Stimulated activated CD8-positive, alpha-beta memory T cell treated with anti-CD3 and anti-CD28 coated beads, Interleukin-15, amount 100 ng/mL, for 4 hours (primary cell): ENCODE measurements at places on chromosomes 7 and 10.

DNA sequence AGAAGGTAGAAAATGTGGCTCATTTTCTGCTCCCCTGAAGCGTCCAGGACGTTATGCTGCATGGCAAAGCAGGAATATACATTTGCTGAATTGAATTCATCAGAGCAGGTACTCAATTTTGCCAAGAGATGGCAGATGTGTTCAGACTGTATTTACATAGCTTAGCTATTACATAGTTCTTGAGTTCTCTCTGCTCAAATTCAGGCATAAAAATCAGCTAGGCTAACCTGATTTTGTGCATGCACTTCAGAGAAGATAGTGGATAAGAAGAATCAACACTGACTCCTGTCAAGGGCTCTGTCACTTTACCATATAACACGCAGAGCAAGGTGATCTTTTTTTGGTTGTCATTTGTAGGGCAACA lies 209.2 kb upstream of the FAM3C start:
- no peak for DNase-seq

DNA sequence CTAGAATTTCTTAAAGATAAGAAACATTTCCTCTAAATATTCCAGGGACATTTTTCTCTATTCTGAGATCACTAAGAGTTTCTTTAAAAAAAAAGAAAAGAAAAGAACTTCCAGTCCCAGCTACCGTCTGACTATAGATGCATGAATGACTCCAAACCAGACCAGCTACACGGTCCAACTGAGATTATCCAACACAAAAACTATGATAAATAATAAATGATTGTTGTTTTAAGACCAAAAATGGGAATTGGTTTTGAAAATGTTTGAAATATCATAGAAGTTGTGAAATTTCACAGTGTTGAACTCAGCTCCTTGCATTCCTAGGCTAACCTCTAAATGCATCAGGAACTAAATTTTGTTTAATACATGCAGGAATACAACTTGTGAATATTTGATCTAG lies 1619.6 kb upstream of the LRRTM3 start:
- DNase-seq, result no peak

GRCh38 chr7:77413861-77414424 lies 2.2 kb downstream of the GSAP start:
- no peak for DNase-seq

DNA sequence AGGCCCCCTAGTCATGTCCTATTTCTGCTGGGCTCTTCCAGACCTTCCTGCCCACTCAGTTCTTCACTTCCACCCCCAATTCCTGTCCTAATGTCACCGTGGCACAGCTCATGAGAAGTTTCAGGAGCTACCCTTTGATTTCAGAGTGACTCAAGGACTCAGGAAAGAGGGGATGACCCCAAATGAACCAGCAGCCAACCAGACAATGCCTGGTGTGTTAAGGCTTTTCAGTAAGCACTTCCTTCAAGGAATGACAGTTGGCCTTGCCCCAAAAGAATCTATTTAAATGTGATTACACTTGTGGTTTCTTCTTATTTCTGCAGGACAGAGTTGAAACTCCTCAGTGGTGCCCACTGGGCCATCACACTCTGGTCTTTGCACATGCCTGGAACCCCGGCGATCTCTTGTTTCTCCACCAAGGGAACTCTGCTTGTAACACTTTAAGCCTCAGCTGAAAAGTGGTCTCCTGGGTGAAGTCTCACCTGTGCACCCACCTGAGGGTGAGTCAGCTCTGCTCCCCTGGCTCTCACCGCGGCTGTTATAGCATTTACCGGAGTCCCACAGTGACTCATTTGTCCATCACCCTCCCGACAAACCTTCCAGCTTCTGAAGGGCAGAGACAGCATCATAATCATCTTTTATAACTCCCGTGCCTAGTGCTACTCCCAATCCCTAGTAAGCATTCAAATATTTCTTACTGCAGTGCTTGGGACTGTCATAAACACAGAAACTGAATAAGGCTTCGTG lies 123.0 kb upstream of the SVIL start:
- DNase-seq, result no peak

DNA sequence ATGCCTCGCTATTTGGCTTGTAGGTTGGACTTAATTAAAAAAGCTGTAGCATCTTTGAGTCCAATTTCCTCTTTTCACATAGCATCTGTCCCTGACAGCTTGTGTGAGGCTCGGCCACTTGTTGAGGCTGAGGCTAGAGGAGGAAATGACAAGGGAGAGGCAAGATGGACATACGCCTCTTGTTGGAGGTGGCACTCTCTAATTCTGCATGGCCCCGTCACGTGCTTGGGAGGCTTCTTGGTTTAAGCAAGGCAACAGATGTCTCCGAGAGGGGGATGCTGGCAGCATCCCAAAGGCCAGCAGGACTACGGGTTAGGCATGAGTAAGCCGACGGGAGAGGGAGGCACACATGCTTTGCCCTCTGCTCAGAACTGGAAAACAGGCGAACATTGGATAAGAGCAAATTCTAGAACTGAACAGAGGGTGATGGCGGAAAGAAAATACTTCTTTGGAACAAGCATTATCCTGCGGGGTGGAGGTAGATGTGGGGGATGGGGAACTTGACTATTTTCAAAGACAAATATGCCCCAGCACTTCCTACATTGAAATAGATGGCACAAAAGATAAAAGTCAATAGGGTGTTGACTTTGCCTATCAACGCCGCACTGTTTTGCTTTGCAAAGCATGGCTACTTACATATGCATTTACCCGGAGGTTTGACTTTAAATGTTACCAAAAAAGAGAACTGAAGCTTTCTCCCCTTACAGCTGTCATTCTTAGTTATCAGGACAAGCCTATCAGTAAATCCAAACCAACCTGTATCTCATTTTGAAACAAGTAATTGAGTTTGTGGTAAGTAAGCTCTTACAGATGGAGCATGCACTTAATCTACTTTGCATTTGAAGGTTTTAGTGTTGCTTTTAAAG lies 94.8 kb downstream of the CHN2 start:
- DNase-seq, result no peak

- no peak for DNase-seq
Observed at GRCh38 chr10:22593636-22594198, 120.7 kb downstream of the PIP4K2A start.

GRCh38 chr10:123870260-123870659 lies 21.3 kb downstream of the CPXM2 start:
- no peak for DNase-seq

DNA sequence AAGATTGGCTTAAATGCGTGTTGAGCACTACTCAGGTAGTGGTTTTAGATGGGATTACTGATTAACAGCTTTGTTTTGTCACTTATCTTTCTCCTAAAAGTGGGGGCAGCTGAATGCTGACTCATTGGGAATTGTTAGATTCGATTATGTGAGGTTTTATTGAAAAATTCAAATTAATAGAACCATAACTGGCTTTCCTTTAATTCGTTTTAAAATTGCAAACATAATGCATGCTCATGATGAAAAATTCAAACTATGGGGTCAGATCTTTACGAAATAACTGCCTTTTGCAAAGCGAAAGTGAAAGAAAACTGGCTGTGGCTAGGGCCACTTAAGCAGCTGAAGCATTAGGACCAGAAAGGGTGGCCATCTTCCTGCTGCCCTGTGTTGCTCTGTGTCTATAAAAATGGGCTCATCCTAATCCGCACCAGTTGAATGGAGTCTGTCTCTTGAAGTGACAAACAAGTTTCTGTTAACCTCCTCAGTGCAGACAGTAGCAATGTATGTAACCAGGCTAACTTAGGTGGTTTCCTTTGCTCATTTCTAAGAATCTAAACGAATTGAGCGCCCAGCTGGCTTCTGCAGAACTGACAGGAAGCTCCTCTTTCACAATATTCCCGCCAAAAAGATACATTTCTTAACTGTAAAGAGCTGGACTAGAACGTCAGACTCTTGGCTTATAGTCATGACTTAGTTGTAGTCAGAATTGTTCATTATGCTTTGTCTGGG lies 27.8 kb downstream of the DENND10 start:
- DNase-seq, result no peak

DNA sequence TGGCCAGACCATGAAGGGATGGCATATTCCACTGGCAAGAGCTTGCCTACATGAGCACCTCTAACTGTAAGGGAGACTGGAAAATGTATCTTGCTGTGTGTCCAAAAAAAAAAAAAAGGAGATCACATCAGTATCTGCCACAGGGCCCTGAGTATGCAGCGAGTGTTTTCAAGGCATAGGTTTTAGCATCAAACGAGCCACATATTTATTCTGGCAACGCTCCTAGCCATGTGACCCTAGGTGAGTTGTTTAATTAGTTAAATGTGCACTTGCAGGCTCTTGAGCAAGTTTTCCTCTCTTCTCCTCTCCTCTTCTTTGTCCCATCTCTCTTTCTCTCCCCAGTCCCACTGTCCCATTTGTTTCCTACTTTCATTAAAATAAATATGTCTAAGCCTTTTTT lies 428.7 kb upstream of the AKR1E2 start:
- no peak for DNase-seq

DNA sequence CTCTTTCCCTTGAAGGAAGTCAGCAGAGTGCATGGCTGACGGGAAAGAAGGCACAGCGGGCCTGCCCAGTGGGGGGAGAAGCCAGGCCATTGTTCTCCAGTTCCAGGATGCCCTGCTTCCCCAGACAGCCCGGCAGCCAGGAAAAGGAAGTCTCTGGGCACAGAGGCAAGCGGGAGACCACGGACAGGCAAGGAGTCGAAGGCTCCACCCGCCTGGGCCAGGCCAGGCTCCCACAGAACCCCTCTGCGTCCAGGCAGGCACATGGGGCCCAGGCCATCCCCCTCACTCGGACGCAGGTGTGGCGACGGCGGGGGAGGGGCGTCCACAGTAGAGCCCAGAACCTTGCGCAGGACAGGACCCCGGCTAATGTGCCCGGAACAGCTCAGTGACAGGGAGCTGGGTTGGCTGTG lies 8.7 kb downstream of the GPR146 start:
- no peak for DNase-seq

DNA sequence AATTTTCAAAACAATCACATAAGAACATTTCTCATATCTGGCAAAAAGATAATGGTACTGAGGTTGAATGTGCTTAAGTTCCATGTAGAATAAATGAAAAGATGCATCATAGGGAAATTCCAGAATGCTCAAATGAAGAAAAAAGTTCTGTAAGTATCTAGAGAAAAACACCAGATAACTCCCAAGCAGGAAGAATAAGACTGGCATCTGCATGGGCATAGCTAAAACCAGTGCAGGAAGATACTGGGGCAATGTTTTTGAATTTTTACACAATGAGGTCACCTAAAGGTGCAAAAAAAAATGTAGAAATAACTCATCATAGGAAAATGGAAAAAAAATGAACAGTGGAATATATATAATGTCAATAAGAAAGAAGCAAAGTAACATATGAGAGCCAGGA lies 275.2 kb downstream of the BAMBI start:
- DNase-seq, result no peak

DNA sequence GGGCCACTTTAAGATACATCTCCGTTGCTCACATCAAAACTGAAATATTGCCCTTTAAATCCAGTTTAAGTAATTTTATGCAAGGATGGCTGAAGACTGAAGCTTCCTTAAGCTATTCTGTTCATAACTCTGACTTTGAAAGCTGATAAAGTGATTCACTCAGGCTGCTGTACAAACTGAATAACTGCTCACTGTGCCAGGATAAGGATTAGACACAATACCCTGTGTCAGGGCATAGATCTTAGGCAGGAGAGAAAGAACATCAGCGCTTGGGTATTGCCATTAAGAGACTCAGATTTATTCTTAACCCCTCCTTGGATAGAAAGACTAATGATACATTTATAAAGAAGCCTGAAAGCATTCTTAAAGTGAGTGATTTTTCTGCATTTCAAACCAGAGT lies 614.5 kb upstream of the ZWINT start:
- DNase-seq, result no peak

DNA sequence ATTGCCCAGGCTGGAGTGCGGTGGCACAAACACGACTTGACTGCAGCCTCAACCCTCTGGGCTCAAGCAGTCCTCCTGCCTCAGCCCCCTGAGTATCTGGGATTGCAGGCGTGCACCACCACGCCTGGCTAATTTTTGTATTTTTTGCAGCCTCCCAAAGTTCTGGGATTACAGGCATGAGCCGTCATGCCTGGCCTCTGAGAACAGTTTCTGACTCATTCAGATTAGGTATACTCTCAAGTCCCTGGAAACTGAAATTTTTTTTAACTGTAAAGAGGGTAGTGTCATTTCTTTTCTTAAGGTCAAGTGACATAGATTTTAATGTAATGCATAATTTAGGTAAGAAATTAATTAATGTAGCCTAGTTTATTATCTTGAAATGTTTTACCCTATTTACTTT lies 104.7 kb downstream of the SEPTIN7 start:
- no peak for DNase-seq

GRCh38 chr7:137961200-137962177 lies 40.4 kb downstream of the CREB3L2 start:
- DNase-seq, result no peak

- DNase-seq, result no peak
Observed at GRCh38 chr7:131241386-131241785, 86.3 kb upstream of the MKLN1 start.

DNA sequence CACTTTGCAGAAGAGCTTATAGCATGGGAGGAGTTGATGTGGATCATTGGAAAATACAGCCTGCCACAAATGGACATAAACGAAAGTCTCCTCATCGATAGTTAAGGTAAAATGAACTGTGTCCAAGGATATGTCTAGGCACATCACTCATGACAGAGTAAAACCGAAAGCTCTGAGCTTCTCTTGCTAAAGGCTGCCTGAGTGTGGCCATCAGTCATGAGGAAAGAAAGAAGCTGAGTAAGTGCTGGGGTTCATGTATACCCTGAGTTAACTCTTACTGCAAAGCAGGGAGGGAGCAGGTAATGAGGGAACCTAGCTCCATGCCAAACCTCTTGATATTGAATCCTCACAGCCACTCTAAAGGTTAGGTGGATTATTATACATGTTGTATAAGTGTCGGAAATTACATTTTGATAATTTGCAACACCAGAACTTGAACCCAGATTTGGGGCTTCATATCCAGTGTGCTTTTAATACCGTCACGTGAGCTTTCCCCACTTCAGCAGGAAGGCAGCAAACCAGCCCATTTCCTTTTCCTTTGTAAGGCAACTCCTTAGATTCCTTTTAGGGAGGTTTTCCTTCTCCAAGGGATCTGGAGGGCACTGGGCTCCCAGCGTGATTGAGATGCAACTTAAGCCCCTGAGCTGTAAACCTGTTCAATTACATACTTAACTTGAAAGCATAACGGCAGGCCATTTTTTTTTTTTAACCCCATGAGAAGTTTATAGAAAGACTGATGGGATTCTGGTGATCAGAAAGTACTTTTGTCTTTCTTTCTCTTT lies 215.0 kb downstream of the PHF14 start:
- no peak for DNase-seq

DNA sequence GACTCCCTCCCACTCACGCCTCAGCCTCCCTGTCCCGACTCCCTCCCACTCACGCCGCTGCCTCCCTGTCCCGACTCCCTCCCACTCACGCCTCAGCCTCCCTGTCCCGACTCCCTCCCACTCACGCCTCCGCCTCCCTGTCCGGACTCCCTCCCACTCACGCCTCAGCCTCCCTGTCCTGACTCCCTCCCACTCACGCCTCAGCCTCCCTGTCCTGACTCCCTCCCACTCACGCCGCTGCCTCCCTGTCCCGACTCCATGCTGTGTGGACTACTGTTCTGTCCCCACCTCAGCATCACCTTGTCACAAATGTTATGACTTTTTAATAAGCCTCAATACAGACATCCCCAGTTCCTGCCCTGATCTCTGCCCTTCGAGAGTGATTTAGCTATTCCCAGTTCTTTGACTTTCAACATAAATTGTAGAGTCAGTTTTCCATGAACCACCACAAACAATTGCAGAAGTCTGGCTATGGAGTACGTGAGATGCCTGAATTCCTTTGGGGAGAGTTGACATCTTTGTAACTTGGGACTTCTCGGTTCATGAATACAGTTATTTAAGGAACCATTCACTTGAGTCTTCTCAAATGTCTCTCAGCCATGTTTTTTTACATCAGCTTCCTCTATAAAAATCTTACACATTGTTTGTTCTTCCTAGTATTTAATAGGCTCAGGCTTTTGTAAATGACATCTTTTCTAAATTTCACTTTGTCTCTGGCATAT lies 71.9 kb downstream of the FOXL3 start:
- DNase-seq, result no peak
